ENCODE measurements at places on chromosomes 5 and 9.

- DNase-seq: no peak
Observed at GRCh38 chr5:38776149-38776896, 69.5 kb upstream of the OSMR start.

- DNase-seq: no peak
Observed at GRCh38 chr9:83281306-83282255, 218.6 kb upstream of the RASEF start.

DNA sequence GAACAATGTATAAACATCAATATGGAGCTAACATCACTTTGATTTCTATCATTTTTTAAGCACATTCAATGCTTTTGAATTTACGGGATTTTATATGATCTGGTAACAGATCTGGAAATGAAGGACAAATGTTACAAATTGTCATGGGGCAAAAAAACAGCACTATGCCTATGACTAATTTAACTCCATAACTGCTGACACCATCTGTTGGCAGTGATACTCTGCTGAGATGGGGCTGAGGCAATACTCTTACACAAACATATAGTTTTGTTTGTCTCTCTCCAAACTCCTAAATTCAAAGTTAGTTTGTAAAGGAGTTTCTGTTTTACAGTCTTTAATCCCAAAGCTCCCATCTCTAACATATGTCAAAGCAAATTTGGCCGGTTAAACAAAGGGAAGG lies 132.5 kb upstream of the FER start:
- DNase-seq: no peak

- DNase-seq: no peak
Observed at GRCh38 chr5:172828911-172829431, 5.1 kb upstream of the ERGIC1 start.

DNA sequence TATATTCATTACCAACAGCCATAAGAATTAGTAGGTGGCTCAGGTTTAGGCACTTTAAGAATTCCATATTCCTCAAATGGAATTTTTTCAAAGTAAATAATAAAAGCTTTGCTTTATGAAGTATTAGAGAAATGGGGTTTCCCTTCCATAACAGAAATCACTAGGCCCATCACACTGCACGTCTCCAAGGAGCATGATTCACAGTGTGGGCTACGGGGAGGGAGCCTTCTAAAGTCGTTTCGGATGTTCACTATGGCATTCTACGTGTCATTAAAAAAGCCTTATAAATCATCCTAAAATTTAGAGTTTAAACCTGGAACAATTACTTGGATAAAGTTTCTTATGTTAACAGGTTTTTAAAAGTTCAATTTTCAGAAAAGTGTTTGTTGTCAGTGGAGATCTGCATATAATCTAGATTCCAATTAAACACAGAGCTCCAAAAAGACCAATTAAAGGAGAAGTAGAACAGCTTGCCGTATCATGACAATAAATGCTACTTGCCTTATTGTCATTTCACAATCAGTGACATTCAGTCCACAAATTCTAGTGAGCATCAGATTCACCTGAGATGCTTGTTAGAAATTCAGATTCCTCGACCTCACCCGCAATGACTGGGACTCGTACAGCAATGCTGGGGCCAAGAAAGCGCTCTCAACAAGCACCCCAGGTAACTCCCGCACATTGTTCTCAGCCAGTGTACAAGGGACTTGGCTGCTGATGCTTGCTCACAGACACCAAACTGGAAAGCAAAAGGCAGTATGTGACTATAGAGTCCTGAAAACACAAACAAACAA lies 115.7 kb downstream of the NFIB start:
- no peak for DNase-seq

GRCh38 chr5:75616371-75616881 lies 5.2 kb downstream of the ANKDD1B start:
- no peak for DNase-seq

GRCh38 chr5:8394965-8395364 lies 526.0 kb downstream of the MTRR start:
- DNase-seq: no peak

GRCh38 chr5:130335117-130335516 lies 430.9 kb downstream of the CHSY3 start:
- DNase-seq: no peak

DNA sequence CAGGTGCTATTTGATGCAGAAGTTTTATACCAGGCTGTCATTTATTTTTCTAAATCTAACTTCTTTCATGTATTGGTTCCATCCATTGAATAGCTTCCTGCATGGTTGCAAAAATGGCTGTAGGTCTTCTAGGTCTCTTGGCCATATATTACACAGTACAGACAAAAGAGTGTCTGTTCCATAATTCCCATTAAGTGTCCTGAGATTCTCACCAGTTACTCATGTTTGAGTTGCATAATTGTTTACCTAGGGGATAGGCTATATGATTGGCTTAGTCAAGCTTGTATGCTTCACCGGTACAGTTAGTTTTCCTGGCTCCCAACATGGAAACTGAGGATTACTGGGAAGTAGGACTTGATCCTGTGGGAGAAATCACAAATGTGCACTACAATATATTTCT lies 399.4 kb upstream of the NUDT12 start:
- DNase-seq: no peak

- no peak for DNase-seq
Observed at GRCh38 chr5:41507501-41507900, 2.9 kb downstream of the PLCXD3 start.

DNA sequence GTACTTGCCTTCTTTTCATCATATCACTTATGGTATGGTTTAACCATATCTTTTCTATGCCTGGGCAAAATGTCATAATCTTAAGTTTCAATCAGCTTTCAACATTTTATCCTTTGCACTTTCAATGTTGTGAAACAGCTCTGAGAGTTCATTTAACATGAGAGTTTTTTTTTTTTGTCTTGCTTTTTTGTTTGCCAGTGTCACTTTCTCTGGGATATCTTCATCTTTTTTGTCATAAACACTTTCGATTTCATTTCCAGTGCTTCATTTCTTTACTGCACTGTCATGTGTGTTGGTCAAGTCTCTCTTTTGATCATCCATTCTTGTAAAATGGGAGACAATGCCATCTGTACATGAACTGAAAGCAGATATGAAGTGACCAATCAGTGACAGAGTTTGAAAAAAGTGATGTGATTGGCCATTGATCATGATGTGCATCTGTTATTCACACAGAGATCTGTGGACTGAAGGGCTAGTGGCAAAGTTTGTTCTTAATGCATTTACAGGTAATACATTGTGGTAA lies 7.5 kb upstream of the POU5F2 start:
- no peak for DNase-seq

- no peak for DNase-seq
Observed at GRCh38 chr9:109317979-109318741, 2.7 kb downstream of the EPB41L4B start.

DNA sequence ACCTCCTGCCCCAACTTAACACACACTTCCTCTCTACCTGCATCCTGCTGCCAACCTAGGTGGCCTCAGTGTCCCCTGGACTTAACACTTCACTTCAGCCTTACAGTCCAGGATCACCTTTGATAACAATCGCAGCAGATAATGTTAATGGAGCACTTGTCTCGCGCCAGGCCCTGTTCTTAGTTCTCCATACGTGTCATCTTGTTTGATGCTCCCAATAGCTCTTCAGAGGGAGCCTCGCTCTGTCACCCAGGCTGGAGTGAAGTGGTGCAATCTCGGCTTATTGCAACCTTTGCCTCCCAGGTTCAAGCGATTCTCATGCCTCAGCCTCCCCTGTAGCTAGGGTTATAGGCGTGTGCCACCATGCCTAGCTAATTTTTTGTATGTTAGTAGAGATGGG lies 62.7 kb upstream of the SHB start:
- DNase-seq: no peak

DNA sequence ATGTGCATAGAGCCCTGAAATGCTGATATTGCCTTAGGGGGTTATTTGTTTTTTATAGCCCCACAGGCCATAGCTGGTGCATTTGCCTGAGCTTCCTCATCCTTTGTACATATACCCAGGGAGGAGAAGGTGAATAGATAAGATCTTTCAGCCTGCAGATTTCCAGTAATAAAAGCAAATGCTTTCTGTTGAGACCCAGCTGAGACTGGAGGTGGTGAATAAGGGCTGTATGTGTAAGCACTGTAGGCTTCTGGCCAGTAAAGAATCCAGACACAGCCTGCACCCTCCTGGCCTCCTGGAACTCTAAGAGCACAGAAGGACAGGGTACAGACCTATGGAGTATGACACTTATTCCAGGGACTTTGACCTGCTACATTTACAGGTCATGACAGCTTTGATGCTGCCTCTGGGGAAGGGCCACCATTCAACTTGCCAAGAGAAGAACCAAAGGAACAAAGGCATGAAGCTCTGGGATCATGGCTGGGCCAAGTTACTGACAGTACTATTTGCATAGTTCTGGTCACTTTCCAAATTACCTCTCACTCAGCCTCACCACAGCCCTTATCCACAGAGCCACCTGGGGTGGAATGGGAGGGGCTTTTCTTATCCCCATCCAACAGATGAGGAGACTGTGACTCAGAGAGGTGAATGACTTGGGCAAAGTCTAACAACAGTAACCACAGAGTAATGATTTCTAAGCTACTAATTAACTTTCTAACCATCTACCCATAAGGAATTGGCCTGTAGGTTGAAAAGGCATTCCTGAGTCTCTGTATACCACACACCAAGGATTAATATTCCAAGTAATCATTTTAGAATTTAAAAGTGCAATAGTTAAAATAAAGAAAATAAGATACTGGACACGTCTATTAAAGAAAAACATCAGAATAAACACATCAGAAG lies 604.5 kb upstream of the KLF4 start:
- no peak for DNase-seq

DNA sequence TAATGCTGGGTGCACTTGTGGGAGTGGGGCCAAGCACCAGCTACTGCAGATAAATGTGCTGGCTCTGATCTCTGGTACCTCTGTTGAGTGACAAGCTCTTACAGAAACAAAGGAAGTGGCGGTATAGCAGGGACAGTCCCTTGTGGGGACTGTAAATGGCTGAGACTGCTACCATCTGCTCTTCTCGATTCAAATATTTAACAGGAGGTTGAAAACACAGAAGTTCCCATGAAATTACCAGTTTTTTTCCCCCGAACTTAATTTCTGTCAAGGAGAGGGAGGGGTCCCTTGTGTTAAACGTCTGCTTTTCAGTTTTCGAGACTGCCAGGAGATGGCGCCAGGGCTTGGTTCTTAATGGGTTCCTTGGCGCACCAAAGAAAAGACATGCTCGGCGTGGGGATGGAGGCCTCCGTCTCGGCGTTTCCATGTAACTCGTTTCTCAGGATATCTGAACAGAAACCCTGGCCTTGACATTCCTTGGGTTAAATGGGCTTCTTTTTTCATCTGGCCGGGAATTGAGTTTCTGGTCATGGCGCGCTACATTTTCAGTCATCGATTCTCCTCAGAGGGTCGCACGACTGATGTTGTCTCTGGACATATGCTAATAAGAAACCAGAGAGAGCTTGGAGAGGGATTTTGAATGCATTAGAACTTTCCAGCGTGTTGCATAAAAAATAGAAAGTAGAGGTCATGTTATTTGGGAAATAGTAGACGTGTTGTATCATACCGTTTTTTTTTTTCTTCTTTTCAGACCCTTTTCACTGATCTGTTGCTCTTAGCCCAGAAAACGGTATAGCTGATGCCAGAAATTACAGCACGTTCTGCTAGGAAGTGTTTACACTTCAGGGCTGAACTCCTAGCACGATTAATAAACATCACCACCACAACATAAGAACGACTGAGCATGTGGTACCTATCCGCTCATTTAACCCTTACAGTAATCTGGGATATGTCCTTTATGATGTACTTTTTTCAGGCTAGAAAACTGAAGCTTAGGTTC lies 64.0 kb downstream of the CARTPT start:
- peak; percentile 42 for DNase-seq

DNA sequence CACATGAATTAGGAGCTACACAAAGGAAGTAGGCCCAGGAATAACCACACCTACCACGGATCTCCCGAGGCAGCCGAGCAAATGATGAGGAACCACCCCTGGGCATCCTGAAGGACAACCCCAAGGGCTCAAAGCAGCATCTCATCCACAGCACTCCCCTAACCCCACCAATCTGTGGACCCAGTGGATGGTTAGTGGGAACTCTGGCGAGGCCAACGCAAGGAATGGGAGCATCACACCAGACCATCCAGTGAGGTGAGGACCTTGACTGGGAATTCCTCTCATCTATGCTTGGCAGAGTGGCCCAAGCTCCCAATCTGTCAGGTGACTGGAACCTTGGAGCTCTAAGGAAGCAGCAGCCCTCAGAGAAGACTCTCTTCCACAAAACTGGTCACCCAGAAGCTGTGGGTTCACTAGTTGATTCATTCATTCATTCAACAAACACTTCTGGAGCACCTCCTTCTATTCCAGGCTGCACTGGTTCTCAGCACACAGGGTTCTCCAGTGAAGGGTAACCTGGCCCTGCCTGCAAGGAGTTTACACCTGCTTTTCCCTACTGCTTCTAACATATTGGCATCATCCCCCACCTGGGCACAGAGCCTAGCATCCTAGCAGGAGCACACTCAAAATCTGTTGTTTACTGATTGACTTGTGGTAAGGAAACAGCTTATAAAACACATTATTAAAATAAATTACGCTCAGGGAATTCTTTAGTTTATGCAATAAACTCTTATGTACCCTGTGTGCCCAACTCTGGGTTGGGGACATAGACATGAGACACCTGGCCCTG lies 4.9 kb downstream of the ACSL6 start:
- DNase-seq: no peak

DNA sequence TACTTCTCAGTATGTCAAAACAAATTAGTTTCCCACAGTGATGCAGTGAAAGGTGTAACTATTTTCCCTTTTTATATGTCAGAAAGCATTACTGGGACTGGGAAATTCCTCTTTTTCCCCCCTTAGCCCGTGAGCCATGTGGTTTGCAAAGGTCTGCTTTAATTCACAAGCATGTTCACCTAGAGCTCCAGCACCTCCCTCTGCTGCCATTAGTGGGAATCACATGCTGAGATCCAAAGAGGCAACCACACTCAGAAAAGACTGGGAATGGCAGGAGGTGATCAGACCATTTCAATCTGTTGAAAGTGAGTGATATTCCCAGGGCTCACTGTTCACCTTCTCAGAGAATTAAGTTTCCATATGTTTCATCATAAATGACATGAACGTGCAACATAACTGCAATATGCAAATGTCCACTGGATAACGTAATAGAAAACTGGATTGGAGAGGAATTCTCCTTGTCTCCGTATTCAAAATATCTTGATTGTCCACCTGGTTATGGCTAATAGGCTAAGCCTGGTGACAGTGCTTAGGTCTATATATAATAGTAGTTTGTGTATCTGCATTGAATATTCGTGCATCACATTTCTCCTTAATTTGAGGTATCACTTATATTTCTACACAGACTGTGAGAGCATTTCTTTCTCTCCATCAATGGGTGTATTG lies 703.5 kb upstream of the WWC1 start:
- DNase-seq: no peak

GRCh38 chr9:13970018-13970417 lies 343.9 kb downstream of the NFIB start:
- no peak for DNase-seq

All from CD4-positive, alpha-beta T cell (primary cell).